Stimulated activated CD8-positive, alpha-beta memory T cell treated with anti-CD3 and anti-CD28 coated beads, Interleukin-15, amount 100 ng/mL, for 24 hours (primary cell): ENCODE measurements at places on chromosomes 2 and 18.

GRCh38 chr2:102143450-102143985, 972 bp downstream of the IL1R1 start:
- no peak for DNase-seq

- DNase-seq, result no peak
Measured at GRCh38 chr2:201886504-201886903, 80.2 kb downstream of the CDK15 start.

GRCh38 chr2:200471324-200471848, 38.5 kb downstream of the KCTD18 start:
- no peak for DNase-seq

DNA sequence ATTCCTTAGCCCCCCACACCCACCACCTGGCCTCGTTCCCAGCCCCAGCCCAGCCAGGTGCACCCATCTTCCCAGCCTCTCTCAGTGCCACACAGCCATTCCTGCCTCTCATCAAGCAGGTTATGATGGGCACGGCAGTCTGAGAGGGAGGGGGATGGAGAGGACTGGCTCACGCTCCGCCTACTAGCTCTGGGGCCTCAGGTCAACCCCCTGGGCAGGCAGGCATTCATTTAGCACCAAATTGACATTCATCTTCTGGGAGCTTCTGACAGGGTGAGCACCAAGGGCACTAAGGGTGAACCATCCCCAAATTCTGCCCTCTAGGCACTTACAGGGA, 66.2 kb upstream of the FOSL2 start:
- DNase-seq, result no peak

GRCh38 chr2:68565858-68566257, 77.5 kb upstream of the PROKR1 start:
- no peak for DNase-seq

- DNase-seq, result no peak
Measured at GRCh38 chr18:26304511-26304910, 78.3 kb downstream of the TAF4B start.

DNA sequence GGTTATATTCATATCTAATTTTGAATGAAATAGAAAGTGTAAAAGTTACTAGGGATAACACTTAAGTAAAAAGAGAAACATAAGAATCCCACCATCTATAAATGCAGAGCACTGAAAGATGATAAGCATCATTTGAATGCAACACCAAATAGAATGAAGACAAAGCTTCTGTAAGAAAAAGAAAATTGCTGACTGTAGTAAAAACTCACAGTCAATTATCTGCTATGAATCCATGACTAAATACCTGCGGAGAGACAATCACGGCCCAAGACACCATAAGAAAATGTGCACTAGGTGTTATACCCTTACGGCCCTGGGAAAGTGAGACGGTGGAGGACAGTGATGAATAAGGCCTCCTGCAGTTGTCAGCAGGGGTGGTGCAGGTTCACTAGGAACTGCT, 45.4 kb upstream of the OSR1 start:
- DNase-seq, result no peak

GRCh38 chr18:47438001-47438400, 186.5 kb upstream of the SKOR2 start:
- no peak for DNase-seq

- no peak for DNase-seq
Measured at GRCh38 chr2:65574993-65575392, 142.6 kb upstream of the SPRED2 start.

GRCh38 chr2:218383892-218384519, 1.9 kb downstream of the SLC11A1 start:
- DNase-seq, result no peak

- DNase-seq, result peak; percentile 67
Measured at GRCh38 chr2:112275887-112276773, 733 bp downstream of the ZC3H6 start.

DNA sequence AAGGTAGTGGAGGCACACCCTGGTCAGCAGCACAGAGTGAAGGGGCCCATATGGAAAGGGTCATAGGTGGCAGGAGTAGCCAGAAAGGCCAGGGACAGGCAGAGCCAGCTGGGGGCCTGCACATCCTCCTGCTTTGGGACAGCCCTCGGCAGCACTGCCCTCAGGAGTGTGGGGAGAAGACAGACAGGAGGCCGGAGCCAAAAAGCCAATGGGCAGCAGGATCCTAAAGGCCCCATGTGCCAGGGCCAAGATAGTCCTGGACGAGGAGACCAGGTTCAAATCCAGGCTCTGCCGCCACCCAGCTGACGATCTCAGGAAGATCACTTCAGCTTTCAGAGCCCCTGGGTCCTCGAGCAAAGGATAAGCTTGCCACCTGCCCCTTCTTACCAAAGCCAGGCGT, 220.1 kb downstream of the TMEM163 start:
- DNase-seq, result no peak

GRCh38 chr18:13811993-13812392, 12.0 kb upstream of the MC5R start:
- no peak for DNase-seq

DNA sequence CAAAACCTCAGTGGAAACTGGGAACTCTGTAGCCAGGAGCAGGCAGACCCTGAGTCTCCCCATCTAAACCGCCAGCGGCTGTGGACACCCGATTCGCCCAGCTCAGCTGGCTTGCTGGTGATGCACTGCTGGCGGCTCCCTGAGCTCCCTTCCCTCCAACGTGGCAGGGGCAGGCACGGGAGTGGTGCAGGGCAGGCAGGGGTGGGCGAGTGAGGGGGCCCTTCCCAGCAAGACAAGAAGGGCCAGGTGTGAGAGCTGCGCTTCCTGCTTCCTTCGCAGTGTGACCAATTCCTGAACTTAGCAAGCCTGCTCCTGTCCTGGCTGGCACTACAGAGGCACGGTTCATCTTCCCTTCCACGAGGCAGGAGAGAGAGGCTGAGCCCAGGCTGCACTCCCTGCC, 12.3 kb upstream of the SEMA4C start:
- DNase-seq, result no peak

DNA sequence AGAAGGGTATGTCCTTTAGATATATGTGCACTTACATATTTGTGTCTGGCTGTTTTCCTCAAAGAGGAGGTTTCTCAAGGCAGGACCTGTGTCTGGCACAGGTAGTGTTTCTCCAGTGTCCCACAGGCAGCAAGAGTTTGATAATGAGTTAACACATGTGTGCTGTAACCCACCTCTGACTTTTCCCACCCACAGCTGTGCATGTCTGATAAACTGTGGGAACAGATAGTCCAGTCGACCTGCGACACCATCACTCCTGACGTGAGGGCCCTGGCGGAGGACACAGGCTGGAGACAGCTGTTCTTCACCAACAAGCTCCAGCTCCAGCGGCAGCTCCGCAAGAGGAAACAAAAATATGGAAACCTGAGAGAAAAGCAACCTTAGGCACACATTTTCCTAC, 58.2 kb downstream of the SLC16A14 start:
- DNase-seq, result no peak
